ENCODE measurements at places on chromosomes 7 and 10.

- DNase-seq: no peak
Measured at GRCh38 chr7:112790586-112791003, 402 bp upstream of the TMEM168 start.

GRCh38 chr7:30634193-30634626, 39.5 kb downstream of the GARS1 start:
- no peak for DNase-seq

DNA sequence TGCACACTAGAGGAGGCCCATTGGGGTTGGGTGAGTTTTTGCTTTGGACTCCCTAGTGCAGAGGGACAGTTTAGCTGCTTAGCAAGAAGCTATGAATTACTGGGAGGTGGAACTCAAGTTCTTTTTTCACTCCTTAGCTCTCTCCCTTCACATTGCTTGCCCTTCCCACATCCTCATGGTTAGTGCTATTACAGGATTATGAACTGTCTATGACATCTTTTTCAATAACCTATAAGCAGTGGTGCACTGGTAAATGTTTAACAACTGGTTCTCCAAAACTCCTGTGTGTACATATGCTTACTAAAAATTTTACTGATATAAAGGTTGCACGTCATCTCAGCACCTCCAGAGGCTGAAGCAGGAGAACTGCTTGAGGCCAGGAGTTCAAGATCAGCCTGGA, 6.2 kb downstream of the SSMEM1 start:
- DNase-seq: no peak

DNA sequence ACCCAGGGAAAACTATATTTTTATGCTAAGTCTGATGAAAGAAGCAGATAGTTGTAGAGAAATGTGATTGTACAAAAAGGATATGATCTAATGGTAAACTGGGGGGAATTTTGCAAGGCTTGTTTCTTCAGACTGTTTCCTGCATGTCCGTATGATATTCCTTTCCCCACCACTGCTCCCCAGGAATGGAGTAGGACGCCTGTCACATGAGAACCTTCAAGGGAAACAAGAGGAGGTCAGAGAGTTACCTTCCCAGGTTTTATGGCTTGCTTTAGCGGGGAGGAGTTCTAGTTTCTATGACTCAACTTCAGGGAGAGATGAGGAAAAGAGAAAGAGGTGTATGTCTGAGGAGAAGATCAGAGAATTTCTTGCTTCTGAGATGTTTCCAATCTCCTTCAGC, 16.4 kb upstream of the ITPRID1 start:
- no peak for DNase-seq
